ENCODE measurements at places on chromosomes 1 and 21.

DNA sequence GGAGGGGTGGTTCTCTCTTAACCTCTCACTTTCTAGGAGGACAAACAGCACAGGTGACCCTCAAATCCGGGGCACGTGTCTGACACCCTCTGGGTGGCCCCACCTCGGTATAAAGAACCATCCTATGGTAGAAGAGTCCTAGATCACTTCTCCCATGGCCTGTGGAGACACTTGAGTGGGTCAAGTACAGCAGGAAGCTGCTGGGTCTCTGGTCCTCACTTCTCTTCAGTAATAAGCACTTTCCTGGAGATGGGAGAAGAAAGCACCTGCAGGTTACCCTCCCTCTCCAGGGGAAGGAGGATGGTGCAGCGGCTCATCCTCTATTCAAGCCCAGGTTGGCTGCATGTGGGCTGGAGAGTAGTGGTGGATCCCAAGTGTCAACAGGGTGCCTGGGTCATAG lies 17.0 kb downstream of the S100A7 start:
- no peak for DNase-seq

- no peak for DNase-seq
These were observed 251.6 kb upstream of the DUSP10 start for GRCh38 chr1:221993444-221993948.

DNA sequence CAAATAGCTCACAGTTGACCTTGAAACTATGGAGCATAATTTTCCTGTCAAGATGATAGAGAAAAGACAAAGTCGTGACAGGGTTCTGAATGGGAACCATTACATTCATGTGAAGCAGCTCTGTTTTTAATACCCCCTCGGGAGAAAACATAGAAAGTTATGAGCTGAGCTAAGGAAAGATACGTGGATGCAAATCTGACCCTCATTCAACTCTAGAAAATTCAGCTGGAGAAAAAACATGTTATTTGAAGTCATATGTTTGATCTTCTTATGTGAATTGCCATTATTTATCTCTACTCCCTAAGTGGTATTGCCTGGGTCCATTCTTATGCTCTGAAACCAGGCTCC lies 48.0 kb upstream of the LRRC52 start:
- DNase-seq: no peak

GRCh38 chr1:197914510-197914909 lies 2.7 kb upstream of the LHX9 start:
- no peak for DNase-seq

- DNase-seq: no peak
These were observed 31.4 kb downstream of the TRABD2B start for GRCh38 chr1:47965816-47966215.
